ENCODE measurements at places on chromosomes 12 and 14.

DNA sequence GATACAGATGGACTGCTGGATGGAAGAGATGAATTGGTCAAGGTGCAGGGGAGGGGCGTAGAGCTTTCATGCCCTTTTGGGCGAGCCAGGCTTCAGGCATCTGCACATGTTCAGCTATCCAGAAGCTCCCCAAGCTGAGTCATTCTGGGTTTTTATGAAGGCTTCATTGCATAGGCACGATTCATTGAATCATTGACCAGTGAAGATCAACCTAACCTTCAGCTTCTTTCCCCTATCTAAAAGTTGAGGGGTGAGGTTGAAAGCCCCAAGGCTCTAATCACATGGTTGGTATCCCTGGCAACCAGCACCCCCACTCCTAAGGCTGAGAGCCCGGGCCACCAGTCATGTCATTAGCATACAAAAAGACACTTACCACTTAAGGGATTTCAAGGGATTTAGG is 36.3 kb downstream of the RPS29 start:
- DNase-seq, result no peak

DNA sequence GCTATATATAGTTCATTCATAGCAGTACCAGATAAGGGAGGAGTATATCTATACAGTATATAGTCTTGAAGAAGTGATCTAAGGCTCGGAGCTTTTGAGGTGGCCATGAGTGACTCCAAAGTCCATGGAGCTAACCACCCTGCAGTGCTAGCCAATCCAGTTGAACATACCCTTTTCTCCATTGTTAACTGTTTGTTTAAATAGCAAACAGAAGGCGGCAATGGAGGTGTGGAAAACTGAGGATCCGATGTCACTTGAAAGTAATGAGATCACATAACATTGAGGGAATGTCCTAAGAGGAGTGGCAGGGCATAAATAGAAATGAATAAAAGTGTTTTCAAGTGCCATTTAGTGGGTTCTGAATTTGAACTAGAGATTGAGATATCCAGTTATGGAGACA is 12.4 kb upstream of the SNAPC1 start:
- peak; percentile 4 for DNase-seq

DNA sequence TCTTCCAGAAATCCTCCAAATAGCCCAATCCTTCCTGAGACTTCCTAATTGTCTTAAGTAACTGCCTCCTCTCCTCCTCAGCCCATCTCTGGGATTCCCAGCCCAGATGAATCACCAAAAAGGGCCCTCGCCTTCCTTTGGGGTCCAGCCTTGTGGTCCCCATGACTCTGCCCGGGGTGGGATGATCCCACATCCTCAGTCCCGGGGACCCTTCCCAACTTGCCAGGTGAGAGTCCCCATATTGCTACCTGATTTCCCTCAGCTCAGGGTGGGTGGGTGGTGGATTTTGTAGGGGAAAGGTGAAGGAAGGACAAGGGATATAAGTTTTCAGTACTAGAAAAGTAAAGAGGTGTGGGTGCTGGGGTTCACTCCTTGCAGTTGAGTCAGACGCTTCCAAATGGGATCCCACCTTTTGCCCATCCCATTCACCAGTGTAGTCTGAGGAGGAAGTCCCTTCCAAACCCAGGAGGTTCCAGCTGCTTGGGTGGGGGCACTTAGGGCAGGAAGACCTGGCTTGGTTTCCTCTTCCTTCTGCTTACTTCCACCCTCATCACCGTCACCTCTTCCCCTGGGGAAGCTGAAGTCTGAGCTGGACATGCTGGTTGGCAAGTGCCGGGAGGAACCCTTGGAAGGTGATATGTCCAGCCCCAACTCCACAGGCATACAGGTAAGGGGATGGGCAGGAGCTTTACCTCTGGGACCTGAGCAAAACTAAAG is 5.6 kb downstream of the GLI1 start:
- no peak for DNase-seq

- no peak for DNase-seq
Observed at GRCh38 chr12:95203487-95204030, 13.7 kb downstream of the FGD6 start.

GRCh38 chr12:53462935-53463334 is 11.0 kb downstream of the PCBP2 start:
- no peak for DNase-seq

- DNase-seq, result no peak
Observed at GRCh38 chr14:77083082-77083481, 15.0 kb upstream of the CIPC start.

DNA sequence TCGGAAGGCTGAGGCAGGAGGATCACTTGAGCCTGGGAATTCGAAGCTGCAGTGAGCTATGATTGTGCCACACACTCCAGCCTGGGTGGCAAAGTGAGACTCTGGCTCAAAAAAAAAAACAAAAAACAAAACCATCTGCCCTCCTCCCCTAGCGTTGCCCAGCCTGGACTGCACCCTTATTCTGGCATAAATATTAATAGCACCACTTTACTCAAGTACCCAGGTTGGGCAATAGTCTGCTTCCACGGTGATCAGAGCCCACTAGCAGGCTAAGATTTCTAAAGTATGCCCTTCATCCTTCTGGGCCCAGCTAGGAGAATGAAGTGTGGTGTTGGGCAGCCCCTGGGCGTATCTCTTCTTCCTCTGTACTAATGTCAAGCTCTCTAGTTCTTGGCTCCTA is 33.3 kb downstream of the KCTD10 start:
- DNase-seq, result no peak

- no peak for DNase-seq
Observed at GRCh38 chr12:126651133-126651532, 1585.9 kb downstream of the AACS start.

GRCh38 chr12:108609537-108610335 is 11.9 kb upstream of the TMEM119 start:
- DNase-seq, result no peak

- DNase-seq, result peak; percentile 62
Observed at GRCh38 chr12:78210894-78211302, 380.2 kb downstream of the NAV3 start.

DNA sequence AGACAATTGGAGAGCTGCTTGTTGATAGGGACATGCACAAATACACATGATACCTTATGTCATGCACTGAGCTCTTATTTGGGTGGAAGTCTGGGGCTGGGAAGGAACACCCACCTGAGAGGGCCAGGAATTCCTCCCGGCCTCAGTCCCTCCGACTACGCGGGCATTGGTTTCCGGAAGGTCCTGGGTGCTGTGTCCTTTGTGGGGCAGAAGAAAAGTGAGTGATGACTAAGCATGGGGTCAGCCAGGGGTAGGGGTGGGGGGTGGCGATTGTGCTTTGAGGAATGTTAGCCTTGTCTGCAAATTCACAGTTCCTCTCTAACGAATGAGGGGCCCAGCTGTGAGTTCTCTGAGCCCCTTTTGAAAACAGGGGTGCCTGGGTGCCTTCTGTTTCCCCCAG is 798 bp downstream of the CELA1 start:
- no peak for DNase-seq

GRCh38 chr12:52641468-52641867 is 10.5 kb downstream of the KRT2 start:
- DNase-seq, result no peak

GRCh38 chr12:69529021-69529420 is 56.2 kb upstream of the CCT2 start:
- no peak for DNase-seq

GRCh38 chr12:40586823-40587222 is 105.4 kb upstream of the CNTN1 start:
- no peak for DNase-seq

- no peak for DNase-seq
Observed at GRCh38 chr12:30692470-30692869, 3.2 kb downstream of the IPO8 start.

GRCh38 chr14:104091927-104092771 is 6.6 kb downstream of the ASPG start:
- DNase-seq, result no peak

GRCh38 chr12:114938487-114939210 is 254.7 kb upstream of the TBX3 start:
- DNase-seq, result no peak

DNA sequence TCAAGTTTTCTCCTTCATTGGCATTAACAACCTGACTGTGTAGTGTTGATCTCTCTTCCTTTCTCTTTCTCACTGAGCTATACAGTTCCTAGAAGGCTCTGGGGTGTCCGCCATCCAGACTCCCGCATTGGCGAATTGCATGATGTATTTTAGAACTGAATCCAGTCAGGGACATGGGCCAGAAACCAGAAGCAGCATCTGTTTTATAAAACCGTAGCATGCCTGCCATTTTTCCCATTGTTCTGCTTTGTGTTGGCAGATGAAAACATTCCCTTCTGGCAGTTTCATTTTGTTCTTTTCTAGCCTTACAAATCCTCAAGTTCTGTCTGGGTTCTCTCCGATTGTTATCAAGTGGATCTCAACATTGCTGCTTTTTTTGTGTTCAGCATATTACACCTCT is 268.3 kb upstream of the SEL1L start:
- DNase-seq, result no peak

DNA sequence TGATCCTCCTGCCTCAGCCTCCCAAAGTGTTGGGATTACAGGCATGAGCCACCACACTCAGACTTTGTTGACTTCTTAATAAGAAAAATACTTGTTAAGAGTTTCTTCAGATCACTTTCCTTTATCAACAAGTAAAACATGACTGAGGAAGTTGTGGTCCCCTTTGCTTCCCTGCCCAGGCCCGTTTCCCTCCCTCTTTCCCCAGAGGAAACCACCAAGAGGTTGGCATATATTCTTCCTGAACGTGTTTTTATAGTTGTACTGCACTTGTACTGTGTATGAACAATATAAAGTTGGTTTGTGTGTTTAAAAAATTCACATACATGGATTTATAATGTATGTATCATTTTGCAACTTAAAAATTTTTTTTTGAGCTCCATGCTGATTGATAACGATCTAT is 28.4 kb downstream of the PTPN11 start:
- DNase-seq, result no peak

- no peak for DNase-seq
Observed at GRCh38 chr14:85528080-85528896, 1.7 kb upstream of the FLRT2 start.

GRCh38 chr14:84591827-84592445 is 938.0 kb upstream of the FLRT2 start:
- DNase-seq, result no peak

- no peak for DNase-seq
Observed at GRCh38 chr12:38886064-38886463, 19.3 kb downstream of the CPNE8 start.

GRCh38 chr14:36738269-36738668 is 76.6 kb downstream of the PAX9 start:
- DNase-seq, result no peak

GRCh38 chr14:29705801-29706200 is 221.8 kb downstream of the PRKD1 start:
- no peak for DNase-seq

GRCh38 chr14:95140060-95140858 is 17.1 kb downstream of the DICER1 start:
- DNase-seq, result no peak

- DNase-seq, result no peak
Observed at GRCh38 chr12:120262852-120263747, 2.4 kb downstream of the PXN start.

DNA sequence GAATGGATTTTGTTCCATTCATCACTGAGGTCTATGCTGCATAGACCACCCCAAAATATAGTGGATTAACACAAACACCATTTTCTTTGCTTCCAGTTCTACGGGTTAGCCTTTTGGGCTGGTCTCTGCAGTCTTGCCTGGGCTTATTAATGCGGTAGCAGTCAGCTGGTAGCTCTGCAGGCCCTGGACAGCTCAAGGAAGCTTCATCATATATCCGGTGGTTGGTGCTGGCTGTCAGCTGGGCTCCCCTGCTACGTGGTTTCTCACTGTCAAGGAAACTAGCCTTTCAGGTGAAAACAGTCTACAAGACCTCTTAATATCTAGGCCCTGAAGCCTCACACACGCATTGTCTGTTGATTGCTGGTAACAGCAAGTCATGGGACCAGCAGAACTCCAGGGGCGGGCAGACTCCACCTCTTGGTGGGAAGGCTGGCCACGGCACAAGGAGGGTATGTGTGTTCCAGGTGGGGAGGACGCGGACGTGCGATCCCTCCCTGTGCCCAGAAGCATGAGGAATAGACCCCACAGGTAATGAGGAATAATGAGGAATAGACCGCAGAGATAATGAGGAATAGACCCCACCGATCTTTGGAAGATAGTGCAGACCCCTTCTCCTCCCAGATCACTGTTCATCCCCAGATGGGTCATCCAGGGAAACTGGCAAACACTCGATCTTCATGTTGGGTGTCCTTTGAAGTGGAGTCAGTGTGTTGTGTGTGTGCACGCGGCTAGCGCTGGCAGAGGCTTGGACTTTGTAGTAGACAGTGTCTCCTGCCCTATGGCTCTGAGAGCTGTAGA is 13.3 kb downstream of the TSPAN9 start:
- DNase-seq, result no peak

GRCh38 chr12:92411687-92412086 is 266.0 kb upstream of the BTG1 start:
- no peak for DNase-seq

DNA sequence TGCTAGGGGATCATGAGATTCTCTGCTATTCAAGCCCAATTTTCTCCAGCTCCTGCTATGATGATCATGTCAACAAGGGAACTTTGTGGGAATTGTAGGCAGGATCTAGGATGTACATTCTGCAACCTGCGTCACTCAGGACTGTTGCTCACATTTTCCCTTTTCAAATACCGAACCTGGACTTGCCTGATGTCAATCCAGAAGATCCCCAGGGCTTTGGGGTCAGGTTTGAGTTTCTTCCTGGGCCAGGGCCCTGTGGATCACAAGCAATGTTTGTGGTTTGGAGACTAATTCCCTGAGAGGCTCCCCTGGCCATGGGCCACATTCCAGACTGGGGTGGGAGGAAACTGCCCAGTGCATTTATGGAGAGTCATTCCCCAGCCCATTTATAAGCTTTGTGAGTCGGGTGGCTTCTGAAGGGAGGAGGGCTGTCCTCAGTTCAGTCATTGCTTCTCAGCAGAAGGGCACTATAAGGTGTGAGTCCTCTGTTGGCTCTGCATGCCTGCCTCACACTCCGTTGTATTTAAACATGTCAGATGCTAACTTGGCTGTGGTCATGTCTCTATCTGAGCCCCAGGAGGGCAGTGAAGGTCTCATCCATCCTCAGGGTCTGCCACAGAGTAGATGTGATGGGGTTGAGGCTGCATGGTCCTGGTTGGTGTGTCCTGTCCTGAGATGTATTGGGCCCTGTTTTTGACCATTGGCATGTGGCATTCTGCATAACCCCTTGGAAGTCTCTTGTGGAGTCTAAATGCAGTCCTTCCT is 6.5 kb downstream of the KRT86 start:
- no peak for DNase-seq

- DNase-seq, result no peak
Observed at GRCh38 chr12:122350141-122350848, 72.2 kb downstream of the CLIP1 start.

DNA sequence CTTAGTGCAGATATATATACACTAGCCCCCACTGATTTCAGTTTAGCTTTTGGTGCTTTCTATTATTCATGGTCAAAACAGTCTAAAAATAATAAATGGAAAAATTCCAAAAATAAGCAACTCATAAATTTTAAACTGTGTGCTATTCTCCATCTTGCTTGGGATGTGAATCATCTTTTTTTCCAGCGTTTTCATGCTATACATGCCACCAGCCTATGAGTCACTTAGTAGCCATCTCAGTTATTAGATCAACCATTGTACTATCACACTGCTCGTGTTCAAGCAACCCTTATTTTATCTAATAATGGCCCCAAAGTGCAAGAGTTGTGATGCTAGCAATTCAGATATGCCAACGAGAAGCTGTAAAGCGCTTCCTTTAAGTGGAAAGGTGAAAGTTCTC is 73.9 kb upstream of the KRR1 start:
- DNase-seq, result no peak
